ENCODE measurements at places on chromosomes 4 and X.

- no peak for DNase-seq
These were observed 96.5 kb upstream of the PUDP start for GRCh38 chrX:7244405-7244804.

- DNase-seq = no peak
These were observed 8.0 kb upstream of the CRMP1 start for GRCh38 chr4:5900844-5901243.

DNA sequence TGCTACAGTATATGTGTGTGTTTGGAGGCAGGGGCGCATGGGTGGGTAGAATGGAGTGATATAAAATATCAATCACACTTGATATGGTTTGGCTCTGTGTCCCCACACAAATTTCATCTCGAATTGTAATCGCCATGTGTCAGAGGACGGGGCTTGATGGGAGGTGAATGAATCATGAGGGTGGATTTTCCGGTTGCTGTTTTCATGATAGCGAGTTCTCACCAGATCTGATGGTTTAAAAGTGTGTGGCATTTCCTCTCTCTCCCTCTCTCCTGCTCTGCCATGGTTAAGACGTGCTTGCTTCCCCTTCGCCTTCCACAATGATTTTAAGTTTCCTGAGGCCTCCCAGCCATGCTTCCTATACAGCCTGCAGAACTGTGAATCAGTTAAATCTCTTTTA, 14.8 kb downstream of the SOWAHB start:
- DNase-seq = no peak

GRCh38 chrX:153065389-153065788, 6.9 kb upstream of the PNMA6A start:
- no peak for DNase-seq

- DNase-seq = no peak
These were observed 1.5 kb downstream of the EREG start for GRCh38 chr4:74366367-74366911.

DNA sequence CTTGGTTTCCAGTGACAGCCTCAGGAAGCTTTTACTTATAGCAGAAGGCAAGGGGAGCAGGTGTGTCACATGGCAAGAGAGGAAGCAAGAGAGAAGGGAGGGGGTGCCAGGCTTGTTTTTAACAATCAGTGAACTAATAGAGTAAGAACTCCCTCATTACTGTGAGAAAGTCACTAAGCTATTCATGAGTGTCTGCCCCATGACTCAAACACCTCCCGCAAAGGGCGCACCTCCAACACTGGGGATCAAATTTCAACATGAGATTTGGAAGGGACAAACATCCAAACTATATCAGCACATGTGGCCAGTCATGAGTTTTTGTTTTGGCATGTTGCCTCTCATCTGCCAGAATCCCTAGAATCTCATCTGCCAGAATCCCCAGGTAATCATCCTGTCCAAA, 183.5 kb upstream of the C1QTNF7 start:
- no peak for DNase-seq

DNA sequence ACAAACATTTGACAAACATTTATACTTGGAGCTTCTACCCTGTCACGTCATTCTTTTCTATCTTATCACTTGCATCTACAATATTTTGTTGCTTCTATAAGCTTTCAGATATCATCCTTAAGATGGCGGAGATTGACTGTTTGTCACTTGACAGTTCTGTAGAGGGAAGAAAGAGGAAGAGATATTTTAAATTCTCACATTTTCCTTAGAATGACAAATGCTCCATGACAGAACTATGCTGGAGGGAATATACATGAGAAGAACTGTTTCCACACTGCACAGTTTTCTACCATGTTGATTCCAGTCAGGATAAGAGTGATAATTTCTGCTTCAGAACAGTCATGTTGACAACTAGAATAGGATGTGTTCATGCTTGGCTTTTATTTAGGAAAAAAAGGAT, 29.7 kb downstream of the FAM133A start:
- no peak for DNase-seq

DNA sequence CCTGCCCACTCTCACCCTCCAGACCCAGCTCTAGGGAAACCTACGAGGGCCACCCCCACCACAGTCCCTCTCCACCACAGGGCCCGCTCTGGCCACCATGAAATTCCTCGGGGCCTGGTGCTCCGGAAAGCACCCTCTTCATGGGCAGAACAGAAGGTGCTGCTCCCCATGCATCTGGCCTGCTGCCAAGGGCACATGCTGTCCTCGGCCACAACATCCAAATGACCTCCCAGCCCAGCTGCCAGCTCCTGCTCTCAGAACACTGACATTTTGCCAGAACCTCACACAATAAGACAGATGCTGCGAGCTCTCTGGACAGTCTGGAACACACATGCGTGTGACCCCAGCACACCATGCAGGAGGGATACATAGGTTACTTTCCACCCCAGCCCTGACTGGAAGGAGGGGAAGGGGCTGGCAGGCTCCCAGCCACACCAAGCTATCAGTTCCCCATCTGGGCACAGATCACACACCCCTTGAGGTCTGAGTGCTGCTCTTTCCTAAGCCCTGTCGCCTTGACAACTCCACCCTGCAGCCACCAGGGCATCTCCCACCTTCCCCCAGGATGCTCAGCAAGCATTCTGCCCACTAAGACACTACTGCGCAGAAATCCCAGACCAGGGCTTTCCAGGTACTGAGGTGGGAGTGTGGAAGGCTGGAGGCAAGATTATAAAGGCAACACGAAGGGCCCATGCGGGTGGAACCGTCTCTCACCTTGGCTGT, 5.8 kb downstream of the CCNQ start:
- no peak for DNase-seq

GRCh38 chr4:2043396-2044118, 15.6 kb upstream of the NAT8L start:
- no peak for DNase-seq

DNA sequence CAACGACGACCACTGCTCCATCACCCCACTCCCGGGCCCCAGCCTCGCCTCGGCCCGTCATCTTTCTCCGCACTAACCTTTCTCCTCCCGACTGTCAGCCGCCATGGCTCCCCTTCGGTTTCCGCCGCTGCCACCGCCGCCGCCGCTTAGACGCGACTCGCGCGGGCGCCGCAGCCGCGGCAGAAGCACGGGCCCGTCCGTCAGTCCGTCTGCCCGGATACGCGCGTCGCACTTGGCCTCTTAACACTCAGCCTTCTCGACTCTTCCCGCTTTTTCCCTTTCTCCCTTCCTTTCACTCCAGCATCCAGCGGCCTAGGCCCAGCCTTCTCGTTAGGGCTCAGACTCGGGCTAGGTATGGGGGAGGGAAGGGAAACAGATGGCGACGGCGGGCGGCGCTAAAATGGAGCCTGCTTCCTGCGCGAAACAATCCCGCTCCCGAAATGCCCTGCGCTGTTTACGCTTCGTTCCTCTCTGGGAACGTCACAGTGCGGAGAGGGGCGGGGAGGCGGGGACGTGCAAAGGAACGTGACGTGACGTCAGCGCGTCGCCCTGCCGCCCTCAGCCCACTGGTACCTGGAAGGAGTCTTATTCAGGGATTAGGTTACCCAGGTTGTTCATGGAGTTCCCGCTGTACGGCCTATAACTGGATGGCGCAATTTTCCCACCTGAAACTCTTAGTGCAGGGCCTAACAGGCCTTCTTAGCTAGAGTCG, at the start of gene YTHDC1:
YTHDC1 (minus strand) TSS at position 442 of the 712 bp plus-strand sequence; CDS start at position 105, 337 bp downstream.
- peak; percentile 95 for DNase-seq

- no peak for DNase-seq
These were observed 130.9 kb downstream of the CBR4 start for GRCh38 chr4:168879188-168879587.

- DNase-seq = no peak
These were observed 85.2 kb upstream of the LNX1 start for GRCh38 chr4:53676402-53676871.

GRCh38 chr4:153023692-153024394, 87.7 kb downstream of the FHDC1 start:
- DNase-seq = no peak

- no peak for DNase-seq
These were observed 1.7 kb downstream of the GALNT7 start for GRCh38 chr4:173170182-173170778.

- no peak for DNase-seq
These were observed 4.4 kb downstream of the ANAPC10 start for GRCh38 chr4:145093638-145094037.

DNA sequence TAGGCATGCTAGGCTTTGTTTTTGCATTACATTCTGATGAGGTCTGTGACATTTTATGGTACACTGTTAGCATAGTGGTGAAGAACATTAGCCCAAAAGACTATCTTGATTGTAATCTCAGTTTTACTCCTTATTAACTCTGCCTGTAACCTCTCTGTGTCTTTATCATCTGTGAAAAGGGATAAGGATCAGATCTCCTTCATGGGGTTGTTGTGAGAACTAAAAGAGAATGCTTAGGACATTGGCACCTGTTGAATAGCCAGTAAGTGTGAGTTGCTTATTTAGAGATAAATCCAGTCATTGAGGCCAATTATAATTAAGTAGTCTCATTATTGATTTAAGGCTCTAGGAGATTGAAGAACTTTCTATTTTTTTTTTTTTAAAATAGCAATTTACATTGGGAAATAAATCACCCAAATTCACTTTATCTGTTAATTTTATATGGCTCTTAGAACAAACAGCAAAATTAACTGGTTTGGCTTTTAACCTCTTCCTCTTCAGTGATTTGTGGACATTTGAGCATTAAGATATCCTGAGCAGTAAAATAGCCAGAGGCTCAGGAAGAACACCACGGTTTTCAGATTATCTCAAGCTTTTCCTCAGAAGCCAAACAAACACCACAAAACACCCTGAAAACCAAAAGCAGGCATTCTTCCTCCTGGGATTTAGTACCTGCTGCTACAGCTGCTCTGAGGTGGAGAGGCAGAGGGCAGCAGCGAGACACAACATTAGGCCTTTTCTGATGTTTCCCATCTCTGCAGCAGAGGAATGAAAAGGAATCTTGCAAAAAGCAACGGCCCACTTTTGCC, 192.9 kb downstream of the ARHGAP10 start:
- DNase-seq = no peak

DNA sequence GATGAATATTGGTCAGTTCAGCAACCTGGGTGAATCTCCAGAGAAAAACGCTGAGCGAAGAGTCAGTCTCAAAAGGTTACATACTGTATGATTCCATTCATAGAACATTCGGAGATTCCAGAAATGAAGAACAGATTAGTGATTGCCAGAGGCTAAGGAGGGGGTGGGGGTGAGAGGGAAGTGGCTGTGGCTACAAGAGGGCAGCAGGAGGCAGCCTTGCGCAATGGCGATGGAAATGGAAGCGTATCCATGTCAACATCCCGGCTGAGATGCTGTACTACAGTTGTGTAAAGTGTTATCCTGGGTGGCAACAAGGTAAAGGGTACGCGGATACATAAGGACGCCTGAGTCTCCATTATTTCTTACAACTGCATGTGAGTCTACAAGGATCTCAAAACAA, 18.0 kb downstream of the LYAR start:
- DNase-seq = no peak

DNA sequence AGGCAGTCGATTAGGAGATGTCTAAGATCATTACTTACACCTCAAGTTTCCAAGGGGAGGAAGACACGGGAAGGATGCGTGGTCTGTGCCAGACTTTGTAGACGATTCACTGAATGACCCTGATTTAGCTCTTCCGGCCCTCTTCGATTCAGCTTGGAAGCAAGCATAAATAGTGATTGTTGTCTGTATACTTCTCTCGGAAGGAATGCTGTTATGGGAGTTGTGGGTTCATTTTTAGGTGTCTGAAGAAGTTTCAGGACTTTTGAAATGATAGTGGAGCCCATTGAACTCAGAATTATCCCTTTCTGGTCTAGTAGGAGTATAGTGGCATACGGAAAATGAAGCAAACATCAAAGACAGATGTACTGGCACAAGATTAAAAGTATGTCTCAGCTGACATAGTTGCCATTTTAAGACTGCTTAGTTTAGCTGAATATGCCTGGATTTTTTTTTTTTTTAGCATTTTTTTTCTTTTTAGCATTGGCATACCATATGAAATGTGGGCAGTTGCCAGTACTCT, 1.0 kb upstream of the ANKRD17 start:
- no peak for DNase-seq

- DNase-seq = no peak
These were observed 8.5 kb upstream of the ARMCX2 start for GRCh38 chrX:101668143-101668542.

DNA sequence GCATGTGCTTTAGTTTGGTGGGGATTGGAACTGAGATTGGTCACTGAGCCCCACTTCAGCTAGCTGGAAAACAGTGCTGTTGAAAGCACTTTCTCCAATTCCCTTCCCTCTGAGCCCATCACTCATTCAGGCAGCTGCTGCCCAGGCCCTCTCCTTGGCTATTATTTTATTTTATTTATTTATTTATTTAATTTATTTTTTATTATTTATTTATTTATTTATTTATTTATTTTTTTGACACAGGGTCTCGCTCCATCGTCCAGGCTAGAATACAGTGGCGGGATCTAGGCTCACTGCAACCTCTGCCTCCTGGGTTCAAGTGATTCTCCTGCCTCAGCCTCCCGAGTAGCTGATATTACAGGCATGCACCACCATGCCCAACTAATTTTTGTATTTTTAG, 51.8 kb upstream of the RBPJ start:
- DNase-seq = no peak

GRCh38 chr4:87227751-87228151, 7.3 kb upstream of the KLHL8 start:
- DNase-seq = no peak

DNA sequence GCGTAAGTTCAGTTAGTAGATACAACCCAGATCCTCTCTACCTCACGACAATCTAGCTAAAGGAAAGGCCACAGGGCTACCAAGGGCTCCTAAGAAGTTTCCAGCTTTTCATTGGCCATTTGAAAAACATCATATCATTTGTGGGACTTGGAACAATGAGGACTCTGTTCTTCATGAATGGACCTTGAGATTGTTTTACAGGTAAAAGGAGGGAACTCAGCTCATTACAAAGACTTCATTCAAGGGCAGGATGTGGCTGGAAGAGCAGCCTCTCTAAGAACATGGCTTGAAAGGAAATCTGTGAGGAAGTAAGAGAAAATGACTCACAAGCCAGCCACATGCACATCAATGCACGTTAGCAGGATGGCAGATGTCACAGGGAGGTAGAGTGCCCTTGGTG, 105.9 kb upstream of the SLC7A11 start:
- DNase-seq = no peak

DNA sequence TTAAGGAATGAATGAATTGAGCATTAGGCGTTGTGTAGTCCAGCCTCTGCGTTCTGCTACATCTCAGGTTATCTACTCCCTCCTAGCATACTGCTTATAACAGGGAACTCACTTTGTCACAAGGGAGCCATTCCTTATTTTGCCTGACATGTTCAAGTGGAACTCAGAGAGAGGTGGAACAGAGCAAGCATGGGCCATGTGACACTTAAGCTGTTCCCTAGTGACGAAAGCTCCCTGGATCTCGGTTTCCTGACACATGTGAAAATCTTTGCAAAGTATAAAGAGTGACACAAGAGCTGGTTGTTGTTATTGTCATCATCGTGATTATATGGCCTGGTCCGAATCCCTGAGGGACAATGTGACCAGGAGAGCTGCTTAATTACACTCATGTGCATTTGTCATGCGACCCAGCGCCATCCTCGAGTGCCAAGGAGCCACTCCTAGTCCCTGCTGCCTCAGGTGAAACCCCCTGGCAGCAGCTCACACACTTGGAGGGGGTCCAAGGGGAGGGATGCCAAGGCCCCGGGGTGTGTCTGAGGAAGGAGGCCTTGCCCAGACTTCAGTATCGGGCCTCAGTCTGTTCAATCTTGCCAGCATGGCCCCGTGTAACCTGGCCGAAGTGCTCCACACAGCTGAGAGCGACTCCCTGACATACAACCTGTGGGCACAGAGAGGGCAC, 98.5 kb upstream of the MAP3K15 start:
- DNase-seq = no peak

All from stimulated activated CD4-positive, alpha-beta T cell treated with anti-CD3 and anti-CD28 coated beads, Interleukin-4, amount 100 ng/mL, for 1 hour (primary cell).